ENCODE measurements at places on chromosomes 11 and 22.

DNA sequence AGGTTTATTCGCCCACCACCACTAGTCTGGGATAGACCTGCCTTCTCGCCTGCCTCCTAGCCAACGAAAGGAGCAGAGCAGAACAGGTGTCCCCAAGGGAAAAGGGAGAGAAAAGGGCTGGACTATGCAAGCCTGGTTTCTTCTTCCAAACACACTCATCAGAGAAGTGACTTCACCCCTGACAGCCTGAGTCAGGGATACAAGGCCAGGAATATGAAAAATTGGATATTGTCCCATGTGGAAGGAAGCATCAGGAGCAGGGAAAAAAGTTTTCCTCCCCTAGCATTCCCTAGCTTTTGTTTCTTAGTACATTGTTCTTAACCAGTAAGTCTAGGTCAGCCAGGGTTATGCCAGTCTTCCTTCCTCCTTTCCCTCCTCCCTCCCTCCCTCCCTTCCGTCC, 56.9 kb upstream of the TNRC6B start:
- DNase-seq: no peak

DNA sequence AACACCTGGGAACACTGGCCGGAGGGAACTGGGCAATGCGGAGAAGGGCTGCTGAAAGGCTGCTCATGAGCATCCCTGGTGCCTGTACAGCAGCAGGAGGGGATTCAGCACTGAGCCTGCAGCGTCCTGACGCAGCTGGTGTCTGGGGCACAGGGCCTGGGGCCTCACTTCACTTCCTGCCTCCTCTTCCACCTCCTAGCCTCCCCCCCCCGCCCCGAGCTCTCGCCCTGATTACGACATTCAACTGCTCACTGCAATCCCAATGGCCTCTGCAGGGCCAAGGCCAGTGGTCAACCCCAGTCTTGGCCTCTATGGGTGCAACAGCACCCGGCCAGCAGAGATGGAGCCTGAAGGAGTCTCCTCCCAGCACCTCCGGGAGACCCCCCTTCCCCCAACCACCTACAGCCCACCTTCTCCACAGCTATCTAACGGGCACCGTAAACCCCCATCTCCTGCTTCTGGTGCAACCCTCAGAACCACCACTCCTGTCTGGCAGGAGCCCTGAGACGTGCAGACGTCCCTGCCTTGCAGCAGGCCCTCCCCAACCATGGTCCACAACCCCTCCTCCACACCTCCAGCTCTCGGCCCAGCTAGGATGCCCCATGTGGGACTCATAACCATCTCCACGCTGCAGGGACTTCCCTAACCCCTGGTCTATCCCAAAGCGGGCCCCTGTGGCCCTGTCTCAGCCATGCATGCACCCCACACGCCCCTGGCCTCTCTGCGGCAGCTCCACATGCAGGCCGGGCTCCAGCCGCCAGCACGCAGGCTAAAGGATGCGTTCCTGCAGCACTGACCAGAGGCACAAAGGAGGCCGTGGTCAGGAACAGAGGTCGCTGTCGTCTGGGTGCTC, 38.2 kb downstream of the BRD1 start:
- DNase-seq: peak; percentile 10

GRCh38 chr11:110082899-110083298, 10.3 kb upstream of the ZC3H12C start:
- no peak for DNase-seq

DNA sequence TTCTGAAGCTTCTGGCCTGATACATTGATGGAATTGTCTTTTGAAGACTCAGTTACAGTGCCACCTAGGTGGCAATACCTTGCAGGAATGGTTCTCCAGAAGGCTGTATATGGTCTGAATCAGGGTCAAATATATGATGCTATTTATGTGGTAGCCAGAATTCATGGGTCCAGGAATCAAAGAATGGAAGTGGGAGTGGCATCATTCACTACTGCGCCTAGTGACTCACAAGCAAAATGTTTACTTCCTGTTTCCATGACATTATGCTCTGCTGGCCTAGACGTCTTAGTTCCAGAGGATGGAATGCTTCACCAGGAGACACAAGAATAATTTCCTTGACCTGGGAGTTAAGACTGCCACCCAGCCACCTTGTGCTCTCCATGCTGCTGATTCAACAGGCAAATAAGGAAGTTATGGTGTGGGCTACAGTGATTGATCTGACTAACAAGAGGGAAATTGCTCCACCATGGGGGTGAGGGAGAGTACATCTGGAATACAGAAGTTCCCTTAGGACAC, 491.8 kb downstream of the ETS1 start:
- DNase-seq: no peak

DNA sequence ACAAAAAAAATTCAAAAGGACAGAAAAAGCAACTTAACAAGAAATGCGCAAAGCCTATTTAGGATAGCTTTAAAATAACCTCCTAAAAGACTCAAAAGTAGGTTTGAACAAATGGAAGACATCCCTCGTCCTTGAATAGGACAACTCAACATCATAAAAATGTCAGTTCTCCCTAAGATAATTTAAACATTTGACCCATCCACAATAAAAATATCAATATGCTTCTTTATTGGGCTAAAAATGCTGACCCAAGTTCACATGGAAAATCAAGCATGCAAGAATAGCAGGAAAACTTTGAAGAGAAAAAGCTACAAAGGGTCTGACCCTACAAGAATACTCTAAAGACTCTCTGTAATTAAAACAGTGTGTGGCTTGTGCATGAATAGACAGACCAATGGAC, 12.1 kb upstream of the KCTD17 start:
- no peak for DNase-seq

DNA sequence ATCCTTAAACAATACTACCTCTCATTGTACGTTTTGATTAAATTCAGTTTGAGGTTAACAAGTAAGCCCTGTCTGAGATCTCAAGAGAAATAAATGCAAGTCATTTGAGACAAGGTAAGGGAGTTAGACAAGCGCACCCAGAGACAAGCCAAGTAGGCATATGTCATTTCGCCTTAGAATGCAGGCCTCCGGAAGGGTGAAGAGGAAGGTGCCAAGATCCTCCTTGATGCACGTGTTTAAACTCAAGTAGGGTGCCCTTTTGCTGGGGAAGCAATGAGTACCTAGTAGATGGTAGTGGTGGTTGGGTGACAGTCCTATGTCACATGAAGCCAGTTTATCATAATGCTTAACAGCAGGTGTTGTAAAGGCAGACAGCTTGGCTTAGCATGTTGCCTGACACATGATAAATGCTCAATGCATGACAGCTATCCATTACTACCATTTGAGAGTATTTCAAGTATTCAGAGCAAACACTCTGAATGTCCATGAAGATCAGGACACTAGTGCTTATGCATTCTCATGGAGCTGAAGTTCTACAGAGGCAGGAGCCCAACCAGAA, 415.9 kb downstream of the TMEM135 start:
- no peak for DNase-seq

GRCh38 chr22:38570779-38571364, 889 bp upstream of the DMC1 start:
- DNase-seq: no peak

GRCh38 chr11:111601636-111601978, 642 bp upstream of the SIK2 start:
- no peak for DNase-seq

GRCh38 chr11:104005234-104005855, 31.1 kb upstream of the DDI1 start:
- no peak for DNase-seq

- no peak for DNase-seq
Measured at GRCh38 chr11:16986434-16987204, 27.6 kb downstream of the PLEKHA7 start.

GRCh38 chr11:98099371-98099770, 921.4 kb upstream of the CNTN5 start:
- no peak for DNase-seq

GRCh38 chr22:43060183-43060582, 29.0 kb downstream of the TTLL1 start:
- peak; percentile 32 for DNase-seq

DNA sequence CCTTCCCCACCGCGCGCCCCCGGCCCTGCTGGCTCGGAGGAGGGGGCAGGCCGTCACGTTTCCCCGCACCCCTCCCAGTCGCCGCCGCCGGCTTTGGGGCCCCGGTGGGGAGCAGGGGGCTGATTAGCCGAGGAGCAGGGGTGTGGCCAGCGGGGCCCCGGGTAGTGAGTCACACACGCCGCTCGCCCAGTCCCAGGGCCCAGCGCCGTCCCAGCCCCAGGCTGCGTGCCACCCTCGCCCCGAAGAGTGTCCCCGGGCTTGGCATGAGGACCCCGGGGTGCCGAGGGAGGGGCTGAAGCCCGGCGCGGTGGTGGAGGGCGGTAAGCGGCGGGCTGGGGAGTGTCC, 34.4 kb downstream of the PRDM11 start:
- DNase-seq: no peak

GRCh38 chr22:19992481-19992911, 24.1 kb downstream of the ARVCF start:
- no peak for DNase-seq

- peak; percentile 54 for DNase-seq
Measured at GRCh38 chr22:43001271-43002201, 13.4 kb downstream of the PACSIN2 start.

- no peak for DNase-seq
Measured at GRCh38 chr11:133040289-133040900, 491.9 kb downstream of the OPCML start.

DNA sequence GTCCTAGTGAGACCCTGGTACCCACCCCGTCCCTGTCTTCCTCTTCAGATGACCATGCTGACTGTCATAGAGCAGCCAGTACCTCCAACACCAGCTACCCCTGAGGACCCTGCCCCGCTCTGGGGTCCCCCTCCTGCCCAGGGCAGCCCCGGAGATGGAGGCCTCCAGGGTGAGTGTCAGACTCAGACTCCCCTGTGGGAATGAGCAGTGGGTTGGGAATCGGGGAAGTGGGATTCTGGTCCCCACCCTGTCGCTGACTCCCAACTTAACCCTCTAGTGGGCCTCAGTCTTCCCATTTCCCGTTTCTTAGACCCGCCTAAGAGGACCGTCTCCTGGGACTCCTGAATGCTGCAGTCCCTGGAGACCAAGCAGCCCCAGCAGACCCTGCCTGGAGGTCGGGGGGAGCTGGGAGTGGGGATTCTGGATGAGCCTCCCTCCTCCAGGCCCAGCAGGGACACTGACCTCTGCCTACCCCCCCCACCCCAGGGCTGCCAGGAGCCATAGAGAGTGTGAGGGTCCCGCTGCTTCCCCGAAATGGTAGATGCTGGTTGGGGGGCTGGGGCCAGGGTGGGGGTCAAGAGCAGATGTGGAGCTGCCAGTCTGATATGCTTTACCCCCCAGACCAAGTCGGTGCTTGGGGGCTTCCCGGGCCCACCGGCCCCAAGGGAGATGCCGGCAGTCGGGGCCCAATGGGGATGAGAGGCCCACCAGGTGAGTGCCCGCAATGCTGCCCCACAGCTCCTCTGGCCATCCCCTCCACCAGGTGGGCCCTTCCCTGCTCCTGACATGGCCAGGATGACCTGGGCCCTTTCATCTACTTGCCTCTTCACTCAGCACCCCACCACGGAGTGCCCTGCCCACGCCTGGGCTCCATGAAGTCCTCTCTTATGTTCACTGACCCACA, 25.5 kb downstream of the EMID1 start:
- DNase-seq: no peak

GRCh38 chr11:70747285-70747684, 349.0 kb downstream of the CTTN start:
- no peak for DNase-seq

DNA sequence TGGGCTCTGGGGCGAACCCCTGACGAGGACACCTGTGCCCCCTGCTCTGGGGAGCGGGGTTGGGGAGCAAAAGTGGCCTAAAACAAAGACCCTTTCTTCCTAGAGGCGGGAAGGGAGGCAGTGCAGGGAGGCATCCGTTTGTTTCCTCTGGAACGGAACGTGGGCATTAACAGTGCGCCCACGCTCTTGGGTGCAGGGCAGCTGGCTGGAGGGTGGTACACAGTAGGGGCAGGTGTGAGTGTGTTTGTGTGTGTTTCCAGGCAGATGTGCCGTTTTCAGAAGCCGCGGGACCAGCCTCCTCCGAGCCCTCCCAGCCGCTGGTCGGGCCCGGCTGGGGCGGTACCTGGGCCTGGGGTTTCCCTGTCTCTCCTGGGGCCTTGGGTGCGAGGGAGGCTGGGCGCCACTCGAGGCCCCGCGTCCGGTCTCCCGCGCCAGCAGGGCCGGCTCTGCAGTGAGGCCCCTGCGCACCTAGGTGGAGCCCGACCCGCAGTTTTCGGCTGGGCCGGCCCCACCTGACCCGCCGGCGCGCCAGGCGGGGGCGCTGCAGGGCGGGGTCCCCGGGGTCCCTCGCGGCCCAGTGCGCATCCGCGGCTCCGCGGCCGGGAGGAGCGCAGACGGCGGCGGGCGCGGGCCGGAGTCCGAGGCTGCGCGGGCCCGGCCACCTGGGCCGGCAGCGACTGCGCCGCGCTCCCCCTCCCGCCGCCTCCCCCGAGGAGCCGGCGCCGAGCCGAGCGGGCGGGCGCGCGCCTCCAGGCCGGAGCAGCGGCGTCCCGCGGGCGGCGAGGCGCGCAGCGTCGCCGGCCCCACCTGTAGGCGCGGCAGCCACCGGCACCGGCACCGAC, 1252.7 kb downstream of the BRD1 start:
- DNase-seq: peak; percentile 58

DNA sequence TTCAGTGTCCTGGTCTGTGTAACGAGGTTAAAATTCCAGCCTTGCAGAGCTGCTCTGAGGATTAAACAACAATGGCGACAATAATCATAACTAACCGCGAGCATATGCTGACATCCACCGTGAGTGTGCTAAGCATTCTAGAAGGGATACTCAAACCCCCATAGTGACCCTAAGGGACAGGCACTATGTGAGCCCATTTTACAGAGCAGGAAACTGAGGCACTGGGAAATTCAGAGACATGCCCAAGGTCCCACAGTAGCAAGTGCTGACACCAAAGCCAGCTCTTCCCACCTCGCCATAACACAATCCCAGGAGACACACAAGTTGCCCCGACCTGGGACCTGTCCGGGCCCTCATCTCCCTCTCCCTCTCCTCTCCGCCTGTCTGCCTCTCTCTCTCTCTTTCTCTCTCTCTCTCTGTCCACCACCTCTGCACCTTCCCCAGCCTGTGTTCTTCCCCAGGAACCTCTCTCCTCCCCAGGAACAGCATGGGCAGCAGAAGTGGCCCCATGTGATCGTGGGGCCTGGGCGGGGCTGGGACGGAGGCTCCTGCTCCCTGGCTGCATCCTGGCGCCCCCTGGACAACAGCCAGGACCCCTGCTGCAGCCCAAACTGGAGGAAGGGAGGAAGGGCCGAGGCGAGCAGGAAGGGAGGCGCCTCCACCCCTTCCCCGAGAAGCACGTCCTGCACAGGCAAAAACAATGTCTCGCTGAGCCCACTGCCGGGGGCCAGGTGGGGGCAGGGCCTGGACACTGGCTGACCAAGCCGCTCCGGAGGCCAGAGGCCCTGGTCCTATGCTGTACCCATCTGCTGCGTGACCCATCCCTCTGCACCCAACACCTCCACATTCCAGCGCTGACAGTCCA, 14.8 kb upstream of the MFNG start:
- DNase-seq: no peak
